Tongue (tissue), 3 donors: ENCODE measurements at places on chromosomes 4 and X. TPM values are rescaled to one million over a fixed set of nuclear protein-coding genes. Genes with fewer than 3 reads are reported as not detected.

KIAA1210 gene
- 0.10 TPM for total RNA-seq

TMSB15B gene
- total RNA-seq = 3.0 TPM

TIMP1 gene
- total RNA-seq = 54.4 TPM

METTL14 gene
- 61.3 TPM for total RNA-seq

DNA sequence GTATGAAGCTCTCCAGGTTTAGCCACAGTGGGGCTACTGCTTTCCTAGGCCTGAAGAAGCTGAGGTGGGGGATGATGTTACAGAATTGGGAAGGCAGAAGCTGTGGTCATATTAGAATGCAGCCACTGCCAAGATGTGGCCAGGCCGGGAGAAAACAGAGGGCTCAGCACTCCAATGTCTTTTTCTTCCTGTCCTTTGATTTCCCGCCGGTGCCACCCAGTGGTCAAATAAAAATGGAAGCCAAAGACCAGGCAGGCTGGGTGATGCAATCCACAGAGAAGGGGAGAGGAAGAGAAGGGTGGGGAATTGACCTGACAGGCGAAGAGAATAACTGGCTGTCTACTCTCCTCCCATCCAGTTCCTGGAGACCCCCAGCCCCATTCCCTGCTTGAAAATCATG lies 94.9 kb upstream of the SHISA3 start:
- no peak for DNase-seq

DNA sequence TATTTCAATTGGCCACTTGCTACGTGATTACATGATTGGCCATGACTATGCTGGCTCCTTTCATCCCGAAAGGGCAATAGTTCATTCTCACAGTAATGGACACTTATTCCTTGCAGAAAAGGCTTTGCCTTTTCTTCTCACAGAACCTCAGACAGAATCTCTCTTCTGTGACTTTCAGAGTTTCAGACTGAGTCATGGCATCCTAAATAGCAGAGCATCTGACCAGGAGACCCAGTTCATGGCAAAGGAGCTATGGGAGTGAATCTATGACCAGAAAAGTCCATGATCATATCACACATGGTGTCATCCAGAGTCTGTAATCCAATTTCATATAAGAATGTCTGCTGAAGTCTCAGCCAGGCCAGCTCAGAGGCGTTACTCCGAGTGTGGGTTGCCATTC lies 263.3 kb upstream of the CLNK start:
- DNase-seq = no peak
